ENCODE measurements at places on chromosomes 2 and 18.

DNA sequence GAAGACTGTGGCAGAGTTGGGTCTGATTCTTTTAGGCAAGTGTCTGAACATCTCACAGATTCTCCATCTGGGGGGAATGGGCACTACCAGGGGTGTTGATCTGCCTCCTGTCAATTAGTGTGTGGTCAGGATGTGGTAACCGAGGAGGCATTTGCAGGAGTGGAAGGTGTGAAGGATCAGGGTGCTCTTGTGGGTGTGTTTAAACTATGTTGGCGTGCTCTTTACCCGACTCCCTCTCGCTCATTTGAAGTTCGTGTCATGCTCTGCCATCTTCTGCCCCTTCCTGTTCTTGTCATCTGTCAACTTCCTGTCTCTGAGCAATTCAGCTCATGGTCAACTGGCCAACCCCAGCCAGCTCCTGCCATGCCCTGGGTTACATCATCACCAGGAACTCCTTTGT lies 107.9 kb downstream of the RTN4 start:
- DNase-seq = no peak

- DNase-seq = no peak
These were observed 38.0 kb upstream of the NEDD4L start for GRCh38 chr18:58005885-58006523.

DNA sequence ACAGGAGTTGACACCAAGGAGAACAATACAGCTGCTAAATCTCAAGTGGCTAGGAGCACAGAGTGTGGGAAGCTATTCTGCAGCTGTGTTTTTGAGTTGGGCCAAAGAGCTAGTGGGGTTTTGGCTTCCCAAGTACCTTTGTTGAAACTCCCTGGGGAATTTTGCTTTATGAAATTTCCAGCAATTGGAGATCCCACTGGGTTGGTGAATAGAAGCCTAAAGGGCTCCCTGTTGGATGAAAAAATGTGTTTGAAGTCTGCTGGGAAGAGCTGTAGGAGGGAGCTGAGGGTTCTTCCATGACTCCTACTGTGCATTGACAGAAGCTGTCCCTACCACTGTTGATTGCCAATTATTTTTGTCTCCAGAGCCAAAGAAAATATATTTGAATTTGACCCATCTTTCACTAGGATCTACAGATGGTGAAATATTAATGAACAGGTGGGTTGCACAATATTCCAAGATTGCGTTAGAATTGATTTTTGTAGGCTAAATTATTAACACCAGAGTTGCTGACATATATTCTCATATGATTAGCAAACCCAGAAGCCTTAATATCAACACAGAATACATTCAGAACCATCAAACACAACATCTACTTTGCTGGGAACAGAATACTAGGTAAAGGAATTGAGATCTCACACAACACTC lies 95.4 kb upstream of the CYP1B1 start:
- no peak for DNase-seq

- no peak for DNase-seq
These were observed 325.4 kb downstream of the TSN start for GRCh38 chr2:122080871-122081270.

- no peak for DNase-seq
These were observed 968.7 kb upstream of the ZEB2 start for GRCh38 chr2:145488571-145488970.

DNA sequence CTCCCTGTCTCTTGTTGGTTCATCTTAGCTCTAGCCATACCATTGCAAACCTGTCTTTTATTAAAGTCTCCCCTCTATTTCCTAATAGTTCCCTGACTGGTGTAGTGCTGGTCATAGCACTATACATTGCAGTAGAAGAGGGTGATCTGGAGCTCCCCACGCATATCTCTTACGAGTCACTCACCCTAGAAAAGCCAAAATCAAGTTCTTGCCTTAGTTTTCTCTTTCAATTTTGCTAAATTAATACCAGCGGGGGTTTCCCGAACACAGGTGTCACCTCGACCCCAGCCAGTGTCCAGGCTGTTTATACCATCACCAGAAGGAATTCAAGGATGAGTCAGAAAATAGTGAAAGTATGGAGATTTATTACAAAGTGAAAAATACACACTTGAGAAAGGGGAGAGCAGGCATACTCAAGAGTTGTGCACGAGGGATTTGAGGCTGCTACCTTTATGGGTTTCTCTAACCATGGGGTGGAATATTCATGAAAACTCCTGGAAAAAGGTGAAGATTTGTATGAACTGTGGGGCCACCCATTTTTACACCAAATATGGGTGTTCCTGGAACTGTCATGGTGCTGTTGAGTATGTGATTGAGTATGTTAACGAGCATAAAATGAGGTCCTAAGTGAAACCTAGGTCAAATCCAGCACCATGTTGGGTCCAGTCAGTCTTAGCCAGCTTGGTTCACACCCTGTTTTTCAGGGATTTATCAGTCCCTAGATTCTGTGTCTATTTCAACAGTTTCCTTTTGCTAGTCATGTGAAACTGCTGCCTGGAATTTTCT lies 20.2 kb downstream of the PROKR1 start:
- DNase-seq = no peak

GRCh38 chr2:54531558-54531957 lies 75.4 kb downstream of the SPTBN1 start:
- DNase-seq = no peak

DNA sequence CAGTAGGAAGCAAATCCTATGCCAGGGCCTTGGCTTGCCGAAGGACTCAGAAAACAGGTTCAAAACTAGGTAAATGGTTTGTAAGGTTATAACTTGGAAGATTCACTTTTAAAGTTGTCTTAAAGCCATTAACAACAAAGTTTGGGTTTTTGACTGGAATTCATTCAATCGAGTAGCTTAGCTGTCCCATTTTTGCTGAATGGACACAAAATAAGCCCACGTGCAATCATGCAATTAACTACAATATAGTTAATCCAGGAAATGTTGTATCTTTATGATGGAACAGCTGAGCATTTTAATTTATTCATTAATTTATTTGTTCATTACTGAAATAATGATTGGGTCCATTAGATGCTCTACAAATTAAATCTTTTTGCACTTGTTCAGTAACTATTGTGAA lies 18.3 kb upstream of the APCDD1 start:
- no peak for DNase-seq

GRCh38 chr2:28135324-28135723 lies 244.8 kb downstream of the BABAM2 start:
- DNase-seq = no peak

DNA sequence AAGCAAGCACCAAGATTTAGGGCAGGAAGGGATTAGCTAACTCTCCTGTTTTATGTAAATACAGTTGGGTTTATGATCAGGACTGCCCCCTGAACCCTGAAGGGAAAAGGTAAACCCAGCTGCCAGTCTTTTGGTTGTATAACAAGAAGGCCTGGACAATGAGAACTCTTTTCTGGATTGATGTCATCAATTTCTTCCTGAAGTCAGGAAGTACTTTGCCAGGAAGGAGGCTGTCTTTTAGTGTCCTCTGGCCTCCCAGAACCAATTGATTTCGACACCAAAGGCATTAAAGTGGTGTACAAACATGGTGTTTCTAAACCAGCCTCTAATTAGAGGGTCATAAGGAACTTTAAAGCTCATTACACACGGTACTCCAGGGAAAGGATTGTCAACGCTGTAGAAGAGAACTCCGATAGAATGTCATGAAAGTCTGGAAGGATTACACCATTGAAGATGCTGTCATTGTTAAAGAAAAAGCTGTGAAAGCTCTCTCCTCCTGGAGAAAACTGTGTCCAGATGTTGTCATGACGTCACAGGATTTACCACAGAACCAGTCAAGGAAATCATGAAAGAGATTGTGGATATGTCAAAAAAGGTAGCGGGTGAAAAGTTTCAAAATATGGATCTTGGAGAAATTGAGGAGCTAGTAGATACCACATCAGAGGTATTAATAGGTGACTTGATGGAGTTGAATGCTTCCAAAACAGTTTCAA lies 78.8 kb downstream of the ANKRD12 start:
- DNase-seq = no peak

DNA sequence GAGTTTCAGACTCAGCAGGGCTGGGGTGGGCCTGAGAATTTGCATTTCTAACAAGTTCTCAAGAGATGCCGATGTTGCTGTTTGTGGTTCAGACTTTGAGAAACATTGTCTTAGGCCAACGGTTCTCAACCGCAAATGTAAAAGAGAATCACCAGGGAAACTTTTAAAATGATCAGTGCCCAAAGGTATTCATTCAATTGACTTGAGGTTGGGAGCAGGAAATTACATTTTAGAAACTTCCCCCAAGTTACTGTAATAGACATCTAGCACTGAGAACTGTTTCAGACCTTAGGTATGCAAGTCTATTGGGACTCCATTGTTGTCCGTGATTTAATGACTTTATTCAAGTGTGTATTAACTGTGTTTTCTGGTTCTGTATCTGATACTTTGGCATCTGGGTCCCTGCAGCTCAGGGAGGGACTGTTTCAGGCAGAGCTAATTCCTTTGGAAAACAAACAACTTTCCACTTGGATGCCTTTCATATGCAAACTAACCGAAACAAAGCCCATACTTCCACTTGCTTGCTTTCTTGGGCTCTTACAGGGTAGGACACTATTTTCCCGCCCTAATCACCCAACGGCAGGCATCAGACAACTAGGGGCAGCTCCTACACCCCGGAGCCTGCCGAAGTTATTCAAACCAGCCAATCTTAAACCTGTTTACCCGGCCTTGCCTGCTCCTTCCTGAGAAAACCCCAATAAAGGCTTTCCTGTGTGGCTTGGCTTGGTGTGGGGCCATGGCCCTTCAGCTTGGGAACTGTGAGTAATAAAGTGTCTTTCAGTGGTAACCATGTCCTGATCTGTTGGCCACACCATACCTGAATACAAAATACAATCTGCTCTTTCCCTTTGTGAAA lies 97.6 kb downstream of the POLE4 start:
- no peak for DNase-seq

DNA sequence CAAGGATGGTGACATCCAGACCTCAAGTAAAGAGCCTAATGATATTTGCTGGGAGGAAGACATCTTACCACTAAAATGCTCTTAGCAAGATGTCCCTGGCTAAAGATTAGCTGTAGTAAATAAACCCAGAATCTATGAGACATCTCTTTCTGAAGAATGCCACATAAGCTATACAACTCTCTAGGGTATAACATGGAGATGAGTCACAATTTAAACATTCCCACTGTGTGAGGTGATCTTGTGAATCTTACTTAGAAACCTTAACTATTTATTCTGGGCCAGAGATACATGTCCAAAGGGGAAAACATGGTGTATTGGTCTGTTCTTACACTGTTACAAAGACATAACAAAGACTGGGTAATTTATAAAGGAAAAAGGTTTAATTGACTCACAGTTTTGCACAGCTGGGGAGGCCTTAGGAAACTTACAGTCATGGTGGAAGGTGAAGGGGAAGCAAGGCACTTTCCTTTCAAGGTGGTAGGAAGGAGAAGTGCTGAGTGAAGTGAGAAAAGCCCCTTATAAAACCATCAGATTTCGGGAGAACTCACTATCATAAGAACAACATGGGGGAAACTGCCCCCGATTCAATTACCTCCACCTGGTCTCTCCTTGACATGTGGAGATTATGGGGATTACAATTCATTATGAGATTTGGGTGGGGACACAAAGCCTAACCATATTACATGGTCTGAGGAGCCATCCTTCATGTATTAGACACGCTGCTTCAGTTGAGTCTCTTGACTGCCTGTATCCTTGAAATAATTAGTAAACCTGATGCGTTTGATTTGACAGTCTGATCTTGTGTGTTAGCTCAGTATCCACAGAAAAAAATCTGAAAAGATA lies 17.1 kb downstream of the KRCC1 start:
- no peak for DNase-seq

- DNase-seq = no peak
These were observed at the start of gene SLC38A11 for GRCh38 chr2:164954954-164955701. TSS of gene SLC38A11 (minus strand) at chr2:164955525. CDS start at chr2:164955247, 278 bp downstream.

DNA sequence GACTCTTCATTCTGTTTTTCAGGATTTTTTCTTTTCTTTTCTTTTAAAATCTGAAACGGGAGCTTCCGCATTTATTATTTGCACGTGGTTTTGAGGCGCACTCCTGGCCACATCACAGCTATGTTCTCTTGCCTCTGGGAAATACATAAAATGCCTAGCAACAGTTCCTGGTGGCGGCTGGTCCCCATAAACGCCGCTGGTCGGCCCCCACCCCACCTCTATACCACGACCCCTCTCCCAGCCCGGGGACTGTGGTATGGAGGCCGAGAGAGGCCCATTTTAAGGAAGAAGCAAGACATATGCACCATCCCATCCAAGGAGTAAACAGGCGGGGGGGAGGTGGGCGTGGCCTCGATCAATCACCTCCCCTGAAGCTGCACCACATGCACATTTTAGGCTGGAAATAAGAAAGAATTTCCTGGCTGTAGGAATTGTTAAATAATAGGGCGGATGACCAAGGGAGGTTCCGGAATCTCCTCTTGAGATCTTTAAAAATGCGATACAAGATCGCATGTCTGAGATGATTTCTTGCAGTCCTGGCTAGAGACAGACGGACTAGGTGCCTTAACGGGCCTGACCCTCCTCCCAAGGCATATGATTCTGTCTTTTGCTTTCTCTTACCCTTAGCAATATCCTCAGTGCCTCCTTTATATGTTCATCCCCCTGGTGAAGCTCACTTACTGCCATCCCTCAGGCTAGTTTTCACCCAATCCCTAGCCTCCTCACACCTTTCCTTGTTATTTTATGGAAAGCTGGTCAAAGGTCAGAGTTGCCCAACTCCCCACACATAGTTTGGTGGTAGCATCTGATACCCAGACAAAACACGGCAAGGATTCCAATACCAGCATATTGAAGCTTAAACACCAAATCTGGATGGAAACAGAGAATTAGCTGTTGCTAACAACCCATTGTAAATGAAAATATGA lies 82.4 kb downstream of the BCL2 start:
- DNase-seq = no peak

Data from omental fat pad (tissue), 4 donors.